CMK (cell line): ENCODE measurements at places on chromosomes 2 and 18.

DNA sequence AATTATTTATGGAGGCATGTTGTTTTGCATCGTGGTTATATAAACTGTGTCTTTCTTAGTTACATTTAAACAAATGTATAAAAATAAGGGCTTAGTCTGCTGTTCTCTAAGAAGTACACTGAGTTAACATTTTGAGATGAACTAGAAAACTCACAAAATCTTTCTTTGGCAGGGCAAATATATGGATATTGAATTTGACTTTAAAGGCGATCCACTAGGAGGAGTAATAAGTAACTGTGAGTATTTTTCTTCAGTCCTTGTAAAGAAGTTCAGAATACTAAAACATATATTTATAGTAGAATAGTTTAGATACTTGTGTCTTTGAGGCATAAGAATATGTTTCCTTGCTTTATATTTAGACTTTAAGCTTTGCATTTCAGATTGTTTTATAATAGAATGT is 104.8 kb downstream of the MYO1B start:
- no peak for DNase-seq

- DNase-seq, result no peak
Observed at GRCh38 chr2:20797096-20797495, 25.8 kb downstream of the LDAH start.

- no peak for DNase-seq
Observed at GRCh38 chr2:130338793-130339345, 3.8 kb upstream of the IMP4 start.

- no peak for DNase-seq
Observed at GRCh38 chr18:8461544-8461943, 147.7 kb upstream of the RAB12 start.

GRCh38 chr2:32949260-32949659 is 2.5 kb downstream of the LTBP1 start:
- DNase-seq, result no peak
